CD8-positive, alpha-beta memory T cell (primary cell): ENCODE measurements at places on chromosomes 1 and 21. TPM values are rescaled to one million over a fixed set of nuclear protein-coding genes. Genes with fewer than 3 reads are reported as not detected.

The GBP5 gene
- 67.2 TPM for total RNA-seq

DNA sequence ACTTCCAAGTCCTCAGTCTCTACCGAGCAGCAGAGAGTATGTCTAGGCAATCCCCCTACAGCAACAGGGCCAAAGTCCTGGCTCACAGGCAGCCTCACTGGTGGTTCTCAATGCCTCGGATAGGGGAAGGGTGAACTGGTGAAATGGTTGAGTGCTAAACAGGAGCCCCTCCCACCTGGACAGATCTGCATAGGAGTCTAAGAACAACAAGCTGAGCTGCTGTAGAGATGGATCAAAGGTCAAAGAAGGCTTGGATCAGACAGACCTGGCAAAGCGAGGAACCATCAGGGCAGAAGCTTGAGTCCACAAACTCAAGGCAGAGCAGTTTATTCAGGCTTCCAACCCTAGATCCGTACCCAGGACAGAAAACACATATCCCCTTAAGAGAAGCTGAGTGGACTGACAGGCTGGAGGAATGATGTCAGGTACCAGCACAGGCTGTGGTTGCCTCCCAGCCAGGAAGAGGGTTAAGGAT is 31.8 kb downstream of the RABIF start:
- no peak for DNase-seq

- DNase-seq: no peak
Measured at GRCh38 chr1:204634260-204634910, 51.2 kb downstream of the LRRN2 start.

The LRRN2 gene
- not detected for total RNA-seq

DNA sequence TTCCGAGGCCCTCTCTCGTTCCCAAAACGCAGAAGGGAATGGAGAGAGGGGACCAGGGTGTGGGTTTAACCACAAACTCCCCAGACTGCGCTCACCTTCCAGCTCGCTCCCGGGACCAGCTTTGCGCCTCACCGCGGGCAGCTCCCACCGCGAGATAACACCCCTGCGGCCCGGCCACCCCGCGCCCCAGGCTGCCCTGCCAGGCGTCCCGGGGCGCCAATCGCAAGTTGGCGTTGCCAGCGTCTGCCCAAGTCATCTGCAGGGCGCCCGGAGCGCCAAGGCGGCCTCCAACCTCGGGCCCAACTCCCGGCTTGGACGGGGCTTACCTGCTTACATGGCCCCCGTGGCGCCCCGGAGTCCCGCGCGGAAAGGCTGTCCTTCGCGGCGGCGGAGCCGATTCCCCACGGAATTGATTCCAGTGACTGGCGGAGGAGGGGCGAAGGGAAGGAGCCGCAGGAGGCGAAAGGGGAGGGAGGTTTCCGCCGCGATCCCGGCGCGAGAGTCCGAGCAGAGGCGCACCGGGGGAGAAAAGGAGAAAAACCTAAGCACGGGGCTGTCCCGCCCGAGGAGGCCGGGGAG is 456 bp downstream of the PTPN14 start:
- no peak for DNase-seq

DNA sequence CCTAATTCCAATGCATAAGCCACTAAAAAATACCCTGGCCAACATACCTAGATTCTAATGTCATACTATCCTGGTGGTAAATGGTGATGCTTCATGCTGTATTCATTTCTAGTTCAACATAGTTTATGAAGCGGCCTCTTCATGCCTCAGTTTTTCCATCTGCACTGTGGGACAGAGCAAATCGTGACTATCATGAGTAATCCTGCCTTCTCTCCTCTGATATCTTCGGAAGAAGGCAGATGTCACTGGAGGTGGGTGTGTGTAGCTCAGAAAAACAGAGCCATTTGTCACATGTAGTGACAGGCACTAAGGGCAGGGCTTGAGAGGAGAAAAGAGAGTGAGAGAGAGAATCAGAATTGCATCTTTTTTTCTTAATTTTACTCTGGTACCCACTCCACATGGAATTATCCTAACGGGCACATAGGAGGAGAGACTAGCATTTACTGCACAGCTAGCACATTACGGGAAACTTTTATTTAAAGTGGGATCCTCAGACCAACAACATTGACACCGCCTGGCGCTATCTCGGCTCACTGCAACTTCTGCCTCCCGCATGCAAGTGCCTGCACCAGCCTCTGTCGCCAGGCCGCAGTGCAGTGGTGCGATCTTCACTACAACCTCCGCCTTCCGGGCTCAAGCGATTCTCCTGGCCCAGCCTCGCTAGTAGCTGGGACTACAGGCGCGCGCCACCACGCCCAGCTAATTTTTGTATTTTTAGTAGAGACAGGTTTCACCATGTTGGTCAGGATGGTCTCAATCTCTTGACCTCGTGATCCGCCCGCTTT is 78.4 kb upstream of the KCNA3 start:
- DNase-seq: no peak

The FAM163A gene
- not detected for total RNA-seq

- DNase-seq: no peak
Measured at GRCh38 chr1:231419147-231419546, 2.9 kb downstream of the EGLN1 start.

GRCh38 chr1:58905628-58906221 is 121.9 kb upstream of the JUN start:
- DNase-seq: no peak

DNA sequence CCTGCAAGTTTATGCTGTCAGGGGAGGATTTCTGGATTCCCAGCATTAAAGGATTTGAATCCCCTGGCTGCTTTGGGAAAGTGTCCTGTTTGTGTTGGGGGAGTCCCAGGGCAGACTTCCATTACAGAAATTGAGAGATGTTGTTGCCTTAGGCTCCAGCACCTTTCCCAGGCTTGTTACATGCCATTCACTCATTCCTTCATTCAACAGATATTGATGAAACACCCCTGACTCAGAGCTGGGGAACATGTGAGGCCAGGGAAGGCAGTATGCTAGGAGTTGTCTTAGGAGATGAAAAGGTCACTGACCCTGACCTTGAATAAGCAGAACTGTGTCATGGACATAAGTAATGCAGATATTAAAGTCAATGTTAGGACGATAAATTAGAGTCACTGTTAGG is 161.7 kb downstream of the NTMT2 start:
- no peak for DNase-seq

The OR10T2 gene
- total RNA-seq: not detected

The GOLPH3L gene
- total RNA-seq: 20.0 TPM

GRCh38 chr1:118184739-118185083 is 317 bp downstream of the SPAG17 start:
- no peak for DNase-seq

GRCh38 chr1:54403808-54404261 is 2.4 kb downstream of the SSBP3 start:
- DNase-seq: no peak

The GNG12 gene
- 0.77 TPM for total RNA-seq

- DNase-seq: no peak
Measured at GRCh38 chr1:224589006-224589405, 27.1 kb upstream of the CNIH3 start.

The ADORA1 gene
- not detected for total RNA-seq

GRCh38 chr1:157154940-157155514 is 16.8 kb upstream of the ETV3 start:
- no peak for DNase-seq

DNA sequence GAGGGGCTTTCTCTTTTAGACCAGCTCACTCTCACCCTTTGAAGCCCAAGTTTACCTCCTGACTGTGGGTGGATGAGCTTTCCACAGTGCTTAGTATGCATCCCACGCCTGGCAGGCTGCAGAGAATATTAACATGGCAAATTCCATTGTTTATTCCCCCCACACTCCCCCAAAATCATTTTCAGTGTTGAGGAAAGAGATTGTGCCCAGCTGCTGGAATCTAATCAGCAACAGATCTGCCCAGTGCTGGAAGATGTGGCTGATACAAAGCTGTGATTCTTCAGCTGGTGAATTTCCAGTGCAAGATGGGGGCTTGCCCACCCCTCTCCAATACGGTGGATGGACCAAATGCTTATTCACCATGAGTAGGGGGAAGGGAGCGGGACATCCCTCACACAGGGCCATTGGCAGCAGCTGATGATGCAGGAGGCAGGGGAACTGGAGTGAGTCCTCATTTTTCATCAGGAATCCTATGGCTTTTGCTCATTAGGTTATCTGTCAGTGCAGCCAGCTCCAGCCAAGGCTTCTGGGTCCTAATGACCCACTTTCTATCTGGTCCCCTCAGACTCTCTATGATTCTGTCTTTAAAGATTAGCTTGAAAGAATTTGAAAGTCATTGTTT is 39.7 kb upstream of the KCNA3 start:
- no peak for DNase-seq

DNA sequence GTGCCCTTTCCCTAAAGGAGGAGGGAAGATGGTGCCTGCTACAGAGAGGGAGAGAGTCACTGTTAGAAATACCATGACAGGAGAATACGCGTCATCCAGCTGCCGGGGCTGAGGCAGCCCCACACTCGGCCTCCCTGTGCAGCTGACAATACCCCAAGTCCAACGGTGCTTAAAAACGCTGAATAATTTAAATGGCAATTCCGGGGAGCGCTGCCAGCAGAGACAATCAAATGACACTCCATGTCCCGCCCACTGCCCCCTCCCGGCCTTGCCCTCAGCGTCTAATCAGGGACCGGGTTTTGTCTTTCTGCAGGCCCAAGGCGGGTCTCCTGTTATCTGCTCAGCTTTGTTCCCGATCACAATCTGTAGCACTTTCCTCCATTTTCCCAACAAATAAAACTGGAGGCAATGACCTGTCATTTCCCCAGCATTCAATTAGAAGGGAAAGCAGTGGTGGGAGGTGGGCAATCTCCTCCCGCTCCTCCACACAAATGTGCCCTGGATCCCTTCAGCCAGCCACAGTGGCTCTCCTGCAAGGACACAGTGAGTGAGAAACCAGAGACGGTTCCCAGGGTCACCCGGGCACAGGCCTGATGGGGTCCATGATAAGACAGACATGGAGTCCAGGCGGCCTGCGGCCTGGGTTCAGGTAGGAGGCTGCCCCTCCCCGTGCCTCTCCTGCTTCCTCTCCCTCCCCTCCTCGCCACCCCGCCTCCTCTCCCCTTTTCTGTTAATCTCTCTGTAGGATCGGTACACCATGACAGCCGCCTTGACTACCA is 42.7 kb upstream of the AJAP1 start:
- no peak for DNase-seq

DNA sequence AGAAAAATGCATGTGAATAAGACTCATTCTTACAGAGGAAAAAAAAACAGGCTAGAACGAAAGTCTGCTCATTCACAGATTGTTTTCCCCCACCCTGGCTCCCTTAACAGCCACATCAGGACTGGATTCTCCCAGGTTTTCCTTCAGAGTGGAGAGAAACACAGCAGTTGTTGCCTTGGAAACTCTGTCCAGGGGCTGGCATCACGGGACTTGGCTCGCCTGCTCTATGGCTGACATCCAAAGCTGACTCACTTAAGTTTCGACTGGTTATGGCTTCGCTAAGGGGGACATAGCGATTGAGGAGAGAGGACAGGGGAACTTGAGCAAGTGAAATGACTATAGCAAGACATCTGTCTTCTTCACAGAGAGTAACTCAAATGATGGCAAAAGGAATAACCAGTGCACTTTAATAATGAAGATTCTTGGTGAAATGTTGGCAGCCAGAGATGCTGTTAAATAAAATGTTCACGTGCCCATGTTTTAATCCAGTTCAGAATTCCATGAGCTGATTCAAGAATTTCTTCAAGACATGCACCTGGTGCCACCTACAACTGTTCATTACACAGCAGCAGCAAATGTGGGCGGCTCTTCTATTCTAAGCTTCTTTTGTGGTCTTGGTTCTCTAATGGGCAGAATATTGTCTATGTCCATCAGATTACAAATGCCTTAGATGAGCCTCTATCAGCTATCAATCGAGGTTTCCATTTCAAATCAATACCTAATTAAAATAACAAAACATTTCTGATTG is 21.8 kb downstream of the MIS18A start:
- DNase-seq: no peak

DNA sequence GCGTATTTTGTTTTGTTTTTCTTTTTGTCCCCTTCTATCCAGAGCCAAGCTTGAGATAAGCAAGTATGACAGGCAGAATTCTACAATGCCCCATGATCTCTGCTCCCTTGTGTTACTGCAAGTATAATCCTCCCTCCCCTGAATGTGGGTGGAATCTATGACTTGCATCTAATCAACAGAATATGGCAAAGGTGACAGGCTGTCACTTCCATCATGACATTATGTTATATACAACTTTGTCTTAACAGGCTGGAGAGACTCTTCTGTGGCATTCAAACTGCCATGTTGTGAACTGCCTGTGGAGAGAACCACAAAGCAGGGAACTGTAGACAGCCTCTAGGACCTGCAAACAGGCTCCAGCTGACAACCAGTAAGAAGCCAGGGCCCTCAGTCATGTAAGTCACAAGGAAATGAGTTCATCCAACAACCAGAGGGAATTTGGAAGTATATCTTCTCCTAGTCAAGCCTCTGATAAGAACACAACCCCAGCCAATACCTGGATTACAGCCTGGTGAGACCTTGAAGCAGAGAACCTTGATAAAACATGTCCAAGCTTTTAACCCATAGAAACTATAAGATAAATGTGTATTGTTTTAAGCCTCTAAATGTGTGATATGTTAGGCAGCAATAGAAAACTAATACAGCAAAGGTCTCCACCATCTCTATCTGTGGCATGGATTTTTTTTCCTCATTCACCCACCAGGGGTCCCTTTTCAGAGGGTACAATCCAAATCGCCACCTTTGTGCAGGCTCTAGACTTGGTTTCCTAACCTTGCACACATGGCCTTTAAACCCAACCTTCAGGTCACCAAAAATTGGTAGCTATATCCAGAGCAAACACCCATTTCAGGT is 5.7 kb upstream of the C1orf162 start:
- no peak for DNase-seq

- DNase-seq: no peak
Measured at GRCh38 chr1:109994654-109995053, 10.1 kb downstream of the AHCYL1 start.

DNA sequence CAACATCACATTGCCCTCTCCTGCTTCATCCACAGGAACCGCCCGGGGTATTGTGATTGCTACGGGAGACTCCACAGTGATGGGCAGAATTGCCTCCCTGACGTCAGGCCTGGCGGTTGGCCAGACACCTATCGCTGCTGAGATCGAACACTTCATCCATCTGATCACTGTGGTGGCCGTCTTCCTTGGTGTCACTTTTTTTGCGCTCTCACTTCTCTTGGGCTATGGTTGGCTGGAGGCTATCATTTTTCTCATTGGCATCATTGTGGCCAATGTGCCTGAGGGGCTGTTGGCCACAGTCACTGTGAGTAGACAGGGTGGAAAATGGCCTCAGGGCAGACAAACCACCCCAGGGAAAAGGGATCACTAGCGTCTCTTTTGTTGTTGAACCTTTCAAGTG is 12.7 kb downstream of the ATP1A4 start:
- no peak for DNase-seq

DNA sequence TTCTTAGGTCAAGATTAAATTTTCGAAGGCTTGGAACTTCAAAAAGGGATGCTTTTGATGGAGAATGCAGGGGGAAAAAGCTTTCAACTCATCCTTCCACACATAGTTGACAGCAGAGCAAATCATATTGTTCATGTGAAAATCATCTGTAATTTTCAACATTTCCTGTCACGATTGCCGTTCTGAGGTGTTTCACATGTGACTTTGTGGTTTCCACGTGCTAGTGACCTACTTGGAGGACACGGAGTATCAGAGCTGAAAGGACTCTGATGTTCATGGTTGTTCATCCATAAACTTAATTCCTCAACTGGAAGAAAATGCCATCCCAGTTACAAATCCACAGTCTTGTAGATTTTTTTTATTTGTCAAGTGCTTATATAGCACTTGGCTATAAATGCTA is 79.1 kb downstream of the ZP4 start:
- DNase-seq: no peak

The OR2T33 gene
- not detected for total RNA-seq
